ENCODE measurements at places on chromosomes 11 and 22.

- no peak for DNase-seq
Measured at GRCh38 chr11:19234231-19234817, 6.4 kb downstream of the E2F8 start.

GRCh38 chr11:124934862-124935547 lies 842 bp downstream of the HEPACAM start:
- DNase-seq = peak; percentile 85

GRCh38 chr11:118652681-118653181 lies 26.7 kb downstream of the TREH start:
- DNase-seq = no peak

- DNase-seq = no peak
Measured at GRCh38 chr22:43628250-43628649, 183.9 kb downstream of the EFCAB6 start.

GRCh38 chr11:72703267-72704008 lies 29.2 kb upstream of the PDE2A start:
- peak; percentile 94 for DNase-seq

- no peak for DNase-seq
Measured at GRCh38 chr11:19920982-19921381, 208.3 kb downstream of the NAV2 start.

- DNase-seq = no peak
Measured at GRCh38 chr22:29734406-29734805, 14.6 kb downstream of the CABP7 start.

- no peak for DNase-seq
Measured at GRCh38 chr11:94545264-94546161, 1.8 kb downstream of the FUT4 start.

GRCh38 chr11:20056950-20057943 lies 103.0 kb downstream of the DBX1 start:
- DNase-seq = peak; percentile 29

DNA sequence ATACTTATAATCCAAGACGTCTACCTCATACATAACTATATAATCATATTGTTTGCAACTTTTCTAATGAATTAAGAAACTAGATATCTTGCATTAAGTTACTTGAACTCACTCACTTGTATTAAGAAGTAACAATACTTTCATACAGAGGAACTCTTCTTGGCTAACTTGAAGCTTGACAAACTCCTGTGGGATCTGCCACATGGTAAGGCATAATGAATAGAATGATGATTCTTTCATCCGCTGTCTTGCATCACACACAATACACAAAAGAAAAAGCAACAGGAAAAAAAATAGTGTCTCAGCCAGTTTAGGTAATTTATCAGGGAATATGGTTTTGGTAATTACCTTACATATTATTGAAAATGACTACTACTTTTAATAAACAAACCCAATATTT lies 79.8 kb downstream of the PGR start:
- DNase-seq = no peak

DNA sequence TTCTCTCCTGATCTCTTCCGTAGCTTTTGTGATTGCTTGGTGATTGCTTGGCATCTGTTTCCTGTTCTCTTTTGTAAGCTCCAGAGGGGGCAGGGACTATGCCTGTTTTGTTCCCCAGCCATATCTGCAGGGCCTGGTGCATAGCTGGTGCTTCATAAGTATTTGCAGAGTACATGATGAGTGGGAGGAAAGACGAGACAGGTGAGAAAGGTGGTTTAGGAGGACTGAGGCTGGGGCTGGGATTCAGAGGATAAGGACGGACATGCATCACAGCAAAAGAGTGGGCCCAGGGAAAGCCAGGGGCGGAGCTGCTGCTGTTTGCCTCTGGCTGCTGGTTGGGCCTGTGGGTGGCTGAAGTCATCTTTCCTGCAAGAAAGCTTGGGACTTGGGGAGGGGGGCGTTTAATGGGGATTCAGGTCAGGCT lies 62.4 kb downstream of the DSCAML1 start:
- DNase-seq = no peak

GRCh38 chr11:67539550-67539949 lies 16.3 kb upstream of the CABP2 start:
- DNase-seq = no peak

DNA sequence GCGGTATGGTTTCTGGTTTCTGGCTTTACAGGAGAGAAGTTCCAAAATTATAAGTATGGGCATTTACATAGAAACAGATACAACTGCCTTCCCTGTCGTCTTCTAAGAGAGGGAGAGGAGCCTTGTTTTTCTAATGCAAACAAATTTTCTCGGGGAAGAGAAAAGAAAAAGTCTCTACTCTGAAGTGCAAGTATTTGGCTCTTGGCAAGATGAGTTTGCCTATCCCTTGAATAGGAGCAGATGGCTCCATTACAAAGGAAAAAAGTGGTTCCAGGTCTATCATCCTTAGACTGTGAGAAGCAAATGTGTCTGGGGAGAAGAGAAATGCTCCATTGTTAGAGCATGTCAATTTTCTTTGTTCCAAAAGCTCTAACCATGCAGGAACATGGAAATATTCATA lies 455.6 kb downstream of the BUD13 start:
- DNase-seq = no peak

- no peak for DNase-seq
Measured at GRCh38 chr22:19147195-19147780, 2.8 kb downstream of the GSC2 start.

DNA sequence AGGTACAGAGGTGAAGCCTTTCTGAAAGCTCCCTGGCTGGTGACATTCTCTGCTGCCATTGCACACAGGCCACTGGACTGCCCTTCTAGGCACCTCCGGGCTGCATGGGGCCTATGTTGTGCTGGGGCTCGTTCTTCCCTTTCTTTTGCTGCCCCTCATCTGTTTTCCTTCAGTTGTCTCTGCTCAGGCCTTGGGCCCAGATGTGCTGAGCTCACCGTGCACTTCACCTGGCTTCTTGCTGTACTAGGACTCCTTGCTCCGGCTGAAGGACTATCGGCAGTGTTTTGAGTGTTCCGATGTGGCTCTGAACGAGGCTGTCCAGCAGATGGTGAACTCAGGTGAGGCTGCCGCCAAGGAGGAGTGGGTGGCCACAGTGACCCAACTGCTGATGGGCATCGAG lies 59.4 kb downstream of the CABIN1 start:
- no peak for DNase-seq

DNA sequence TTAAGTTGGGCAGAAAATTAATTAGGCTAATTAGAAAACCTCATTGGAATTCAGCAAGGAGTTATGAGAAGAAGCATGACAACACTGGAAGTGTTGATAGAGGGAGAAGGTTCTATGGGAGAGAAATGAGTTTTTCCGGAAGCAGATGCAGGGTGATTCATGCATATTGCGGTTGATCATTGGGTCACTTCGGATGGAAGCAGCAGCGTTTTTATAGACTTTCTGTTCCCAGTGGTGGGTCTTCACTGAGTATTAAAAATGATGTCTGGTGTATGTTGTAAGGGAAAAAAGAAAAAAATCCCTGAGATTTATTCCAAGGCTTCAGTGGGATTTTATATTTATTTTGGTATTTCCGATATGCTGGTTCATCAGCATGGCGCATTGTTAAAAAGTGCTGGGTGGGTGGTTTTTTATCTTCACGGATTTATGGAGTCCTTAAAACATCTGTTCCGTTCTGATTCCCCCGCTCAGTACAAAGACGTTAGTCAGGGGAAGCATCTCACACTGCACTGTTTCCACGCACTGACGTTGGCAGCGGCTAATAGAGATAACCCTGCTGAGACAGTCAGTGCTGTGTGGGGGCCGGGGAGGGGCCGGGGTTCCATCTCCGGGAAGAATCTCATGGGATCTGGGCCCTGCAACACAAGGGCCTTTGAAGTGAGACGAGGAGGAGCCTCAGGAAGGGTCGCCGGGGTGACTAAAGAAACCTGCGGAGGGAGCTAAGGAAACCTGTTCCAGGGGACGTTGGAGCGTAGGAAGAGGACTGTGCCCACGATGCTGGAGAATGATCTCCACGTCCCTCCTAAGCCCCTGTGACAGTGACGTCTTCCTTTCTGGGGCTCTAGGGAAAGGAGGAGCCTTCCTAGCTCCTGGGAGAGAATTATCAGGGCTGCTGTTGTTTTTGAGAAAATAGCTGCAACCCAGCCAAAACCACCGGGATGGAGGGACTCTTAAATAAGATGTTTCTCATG lies 390.0 kb downstream of the NTM start:
- peak; percentile 95 for DNase-seq

DNA sequence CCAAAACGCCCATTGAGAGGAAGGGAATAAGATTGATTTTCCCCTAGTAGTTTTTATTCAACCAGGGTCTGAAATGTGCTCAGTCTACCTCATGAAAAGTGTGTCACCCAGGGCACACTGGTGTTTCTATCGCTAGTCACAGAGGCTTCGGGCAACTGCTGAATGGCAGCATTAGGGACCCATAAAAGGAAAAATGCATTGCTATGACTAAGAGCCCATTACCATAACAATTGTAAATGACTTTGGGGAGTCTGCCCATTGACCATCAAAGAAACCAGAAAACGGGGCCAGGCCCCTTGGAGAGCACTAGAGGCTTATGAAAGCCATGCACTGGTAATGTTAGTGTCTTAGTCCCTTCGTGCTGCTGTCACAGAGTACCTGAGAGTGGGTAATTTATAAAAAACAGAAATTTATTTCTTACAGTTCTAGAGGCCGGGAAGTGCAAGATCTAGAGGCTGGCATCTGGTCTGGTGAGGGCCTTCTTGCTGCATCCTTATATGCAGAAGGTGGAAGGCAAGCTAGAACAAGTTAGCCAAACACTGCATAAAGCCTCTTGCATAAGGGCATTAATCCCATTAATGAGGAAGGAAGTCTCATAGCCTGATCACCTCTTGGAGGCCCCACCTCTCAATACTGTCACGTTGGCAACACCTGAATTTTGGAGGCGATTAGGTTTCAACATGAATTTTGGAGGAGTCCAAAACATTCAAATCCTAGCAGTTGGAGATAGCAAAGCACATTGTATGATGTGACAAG lies 306.7 kb downstream of the ST3GAL4 start:
- no peak for DNase-seq

- no peak for DNase-seq
Measured at GRCh38 chr11:123760894-123761293, 6.6 kb upstream of the OR6X1 start.

DNA sequence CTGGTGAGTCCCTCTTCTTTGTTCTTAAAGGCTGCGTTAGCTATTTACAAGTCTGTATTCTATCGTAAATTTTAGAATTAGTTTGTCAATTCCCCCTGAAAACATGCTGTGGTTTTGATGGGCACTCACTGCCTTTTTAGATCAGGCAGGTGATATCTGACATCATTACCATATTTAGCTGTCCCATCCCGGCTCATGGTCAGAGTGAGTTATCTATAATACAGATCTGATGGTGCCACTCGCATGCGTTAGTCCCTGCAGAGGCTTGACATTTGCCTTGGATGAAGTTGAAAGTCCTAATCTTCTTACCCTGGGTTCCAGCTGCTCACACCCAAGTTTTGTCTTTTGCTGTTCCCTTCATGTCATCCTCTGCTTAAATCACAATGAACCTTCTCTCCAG lies 150.5 kb upstream of the NARS2 start:
- DNase-seq = no peak

GRCh38 chr11:130534551-130534950 lies 86.1 kb downstream of the ADAMTS15 start:
- no peak for DNase-seq

GRCh38 chr22:26079009-26079408 lies 90.3 kb upstream of the SEZ6L start:
- DNase-seq = no peak

DNA sequence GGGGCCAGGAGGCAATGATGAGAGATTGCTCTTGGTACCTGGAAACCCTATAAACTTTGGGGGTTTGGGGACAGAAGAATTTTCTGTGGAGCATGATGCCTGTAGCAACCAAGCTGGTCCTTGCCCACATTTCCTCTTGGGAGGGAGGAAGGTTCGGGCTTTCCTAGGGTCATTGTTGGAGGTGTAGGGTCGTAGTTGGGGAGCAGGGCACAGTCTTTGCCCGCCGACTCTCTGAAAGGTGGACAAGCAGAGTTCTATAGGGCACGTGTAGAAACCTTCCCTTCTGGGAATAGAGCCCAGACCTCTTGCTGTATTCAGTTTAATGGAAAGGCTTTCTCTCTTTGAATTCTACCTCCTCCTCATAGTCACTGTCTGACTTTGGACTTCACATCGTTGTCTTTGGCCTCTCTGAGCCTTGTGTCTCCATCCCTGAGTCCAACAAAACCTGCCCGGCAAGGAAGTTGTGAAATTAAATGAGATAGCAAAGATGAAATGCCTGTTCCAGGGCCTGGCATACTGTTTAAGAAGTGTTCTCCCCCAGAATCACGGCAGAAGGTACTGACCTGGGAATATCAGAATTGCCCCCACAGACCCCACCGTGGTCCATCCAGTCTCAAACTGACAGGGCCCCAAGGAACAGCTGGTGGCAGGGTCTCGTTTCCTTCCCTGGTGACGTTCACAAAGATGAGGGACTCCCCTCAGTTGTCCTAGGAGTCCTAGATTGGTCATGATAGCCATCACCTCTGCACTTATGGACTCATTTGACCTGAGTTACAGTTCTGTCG lies 1.6 kb downstream of the PRDM11 start:
- DNase-seq = no peak

- DNase-seq = no peak
Measured at GRCh38 chr22:29670626-29671025, 49.2 kb upstream of the CABP7 start.

GRCh38 chr11:117842131-117842941 lies 17.8 kb upstream of the FXYD2 start:
- DNase-seq = no peak

GRCh38 chr11:126328444-126328843 lies 24.6 kb downstream of the DCPS start:
- DNase-seq = no peak

DNA sequence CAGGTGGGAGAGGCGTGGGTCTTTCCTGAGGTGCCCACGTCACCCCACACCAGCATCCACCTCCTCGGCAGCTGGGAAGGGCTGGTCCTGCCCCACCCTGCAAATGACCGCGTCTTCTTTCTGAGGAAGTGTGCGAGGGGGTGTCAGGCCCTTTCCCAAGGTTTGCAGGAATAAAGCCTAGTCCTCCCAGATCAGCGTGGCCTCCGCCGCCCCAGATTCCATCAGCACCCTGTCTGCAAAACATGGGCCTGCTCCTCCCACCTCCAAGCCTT lies 14.4 kb upstream of the SLC39A13 start:
- no peak for DNase-seq

DNA sequence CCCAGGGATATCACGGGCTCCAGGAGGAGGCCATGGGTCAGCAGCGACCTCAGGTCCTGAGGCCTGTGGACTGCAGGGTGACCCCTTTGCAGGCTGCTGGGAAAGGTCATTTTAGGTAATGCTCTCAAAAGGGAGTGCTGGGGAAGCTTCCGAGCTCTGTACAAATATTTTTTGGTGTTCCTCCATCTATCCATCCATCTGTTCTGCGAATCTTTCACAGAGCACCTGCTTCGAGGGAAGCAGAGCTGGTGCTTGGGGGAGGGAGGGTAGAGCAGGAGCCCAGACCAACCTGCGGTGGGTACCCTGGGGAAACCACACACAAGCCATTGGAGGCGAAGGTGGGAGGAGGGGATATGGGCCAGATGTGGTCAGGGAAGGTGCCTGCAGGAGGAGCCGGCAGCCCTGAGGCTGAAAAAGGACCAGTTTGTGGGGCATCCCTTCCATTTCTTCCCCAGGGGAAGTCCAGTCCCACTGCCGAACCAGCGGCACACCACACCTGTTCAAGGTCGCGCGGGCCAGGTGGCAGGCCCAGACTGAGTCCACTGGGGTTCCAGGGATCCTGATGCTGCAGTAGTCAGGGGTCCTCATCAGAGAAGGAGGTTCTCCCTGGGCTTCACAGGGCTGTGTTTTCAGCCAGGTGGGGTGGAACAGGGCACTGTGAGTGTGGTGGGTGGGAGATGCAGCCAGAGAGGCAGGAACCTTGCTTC lies 13.1 kb downstream of the GNAZ start:
- no peak for DNase-seq

GRCh38 chr11:32152216-32152615 lies 61.3 kb downstream of the RCN1 start:
- DNase-seq = no peak
